ENCODE measurements at places on chromosomes 12 and 14.
A peak's percentile ranks its signal among the peaks of the same experiment; 100 is the strongest.

GRCh38 chr12:47648056-47648579 is 57.7 kb downstream of the RPAP3 start:
- no peak for DNase-seq

DNA sequence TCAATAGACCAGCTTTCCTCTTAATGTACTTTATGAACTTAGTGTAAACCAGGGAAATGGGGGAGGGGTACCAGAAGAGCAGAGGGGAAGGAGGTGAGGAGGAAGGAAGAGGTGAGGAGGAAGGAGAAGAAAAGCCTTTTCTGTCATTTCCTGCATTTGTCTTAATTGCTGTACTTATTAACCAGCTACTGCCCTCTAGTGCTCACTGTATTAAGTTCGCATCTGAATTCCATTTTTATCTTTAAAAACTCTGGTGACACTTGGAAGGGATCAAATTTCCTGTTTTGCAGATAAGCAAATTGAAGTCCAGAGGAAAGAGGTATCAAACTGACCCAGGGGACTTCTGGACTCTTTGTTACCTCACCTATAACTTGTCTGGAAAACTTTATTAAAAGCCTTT is 22.2 kb downstream of the MANSC1 start:
- DNase-seq: peak; percentile 71

DNA sequence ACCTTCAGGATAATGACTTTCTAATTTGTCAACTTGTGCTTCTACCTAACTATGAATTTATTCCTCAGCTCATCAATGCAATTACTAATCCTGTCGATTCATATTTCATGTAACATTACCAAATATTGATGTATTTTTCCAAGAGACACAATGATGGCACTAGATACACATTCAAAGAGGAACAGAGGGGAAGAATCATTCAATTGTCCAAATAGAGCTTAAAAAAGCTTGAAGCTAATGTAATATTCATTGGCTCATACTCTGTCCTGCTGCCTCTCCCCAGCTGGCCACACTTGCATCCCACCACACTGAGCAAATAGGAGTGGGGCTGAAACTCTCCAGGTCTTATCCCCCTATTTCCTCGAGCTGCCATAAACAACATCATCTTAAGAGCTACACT is 9.3 kb downstream of the TESPA1 start:
- DNase-seq: no peak

- DNase-seq: no peak
These were observed 98.0 kb downstream of the ZNF664 start for GRCh38 chr12:124071075-124071443.

GRCh38 chr12:88677464-88677863 is 97.2 kb upstream of the KITLG start:
- no peak for DNase-seq

GRCh38 chr12:98754095-98754494 is 109.0 kb downstream of the APAF1 start:
- peak; percentile 77 for DNase-seq

- peak; percentile 97 for DNase-seq
These were observed 64.5 kb upstream of the STK38L start for GRCh38 chr12:27179400-27180214.

DNA sequence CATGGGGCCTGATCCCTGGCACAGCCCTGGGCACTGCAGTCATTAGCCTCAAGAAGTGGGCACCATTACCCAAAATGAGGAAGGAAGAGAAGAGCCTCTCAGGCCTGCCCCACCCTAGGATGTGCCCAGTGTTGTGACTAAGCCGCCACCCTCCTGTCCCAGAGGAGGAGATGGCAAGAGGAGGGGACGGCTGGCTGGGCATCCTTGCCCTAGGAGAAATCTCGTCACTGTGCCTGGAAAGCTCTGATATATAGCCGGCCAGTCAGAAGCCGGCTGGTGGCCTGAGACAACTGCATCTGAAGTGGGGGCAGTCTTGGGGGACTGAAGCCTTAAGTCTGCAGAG is 115.2 kb downstream of the LGMN start:
- no peak for DNase-seq

DNA sequence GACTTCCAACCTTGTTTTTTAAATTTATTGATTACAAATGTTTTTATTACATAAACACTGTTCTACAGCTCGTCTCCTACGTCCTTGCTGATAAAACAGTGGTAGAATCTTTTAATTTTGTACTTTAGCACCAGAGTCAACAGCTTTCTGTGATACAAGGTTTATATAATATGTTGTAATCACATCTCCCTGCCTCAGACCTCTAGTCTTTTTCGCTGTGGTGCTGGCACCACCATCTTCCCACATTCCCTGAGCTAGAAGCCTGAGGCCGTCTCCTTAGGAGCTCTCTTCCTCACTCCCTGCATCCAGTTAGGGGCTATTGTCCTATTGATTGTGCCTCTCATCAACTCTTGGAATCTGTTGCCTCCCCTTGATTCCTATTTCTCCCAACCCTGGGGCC is 17.1 kb downstream of the MTHFD1 start:
- DNase-seq: no peak

DNA sequence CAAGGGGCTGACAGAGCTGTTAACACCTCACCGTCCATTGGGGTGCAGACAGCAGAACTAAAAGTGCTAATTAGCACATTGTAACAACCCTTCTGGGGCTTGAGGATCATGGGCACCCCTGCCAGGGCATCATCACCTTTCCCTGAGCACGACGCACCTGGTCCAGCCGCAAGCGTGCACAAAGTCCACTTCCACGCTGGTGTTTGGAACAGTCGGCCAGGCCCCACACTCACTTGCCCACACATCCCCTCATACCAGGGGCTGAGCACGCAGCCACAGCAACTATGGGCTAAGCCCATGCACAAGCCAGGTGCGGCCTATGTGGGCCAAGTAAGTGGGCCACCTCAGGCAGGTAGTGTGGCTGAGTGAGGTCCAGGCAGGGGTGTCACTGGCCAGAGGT is 148.7 kb downstream of the CCDC59 start:
- no peak for DNase-seq

DNA sequence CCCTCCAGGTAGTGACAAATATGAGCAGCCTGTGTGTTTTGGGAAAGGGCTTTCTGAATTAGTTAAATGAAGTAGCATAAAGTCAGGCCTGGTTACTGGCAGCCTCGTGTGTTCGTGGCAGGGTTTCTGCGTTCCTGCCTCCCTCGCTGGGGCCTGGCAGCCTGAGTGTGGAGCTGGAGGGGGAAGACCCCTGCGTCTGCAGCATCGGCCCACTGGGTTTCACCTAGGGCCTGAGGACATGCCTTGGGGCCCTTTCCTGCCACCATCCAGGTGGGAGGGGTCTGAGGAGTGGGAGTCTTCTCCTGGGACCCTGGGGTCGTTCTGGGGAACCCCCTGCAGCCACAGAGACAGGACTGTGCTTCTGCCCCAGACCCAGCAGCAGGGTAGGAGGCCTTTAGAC is 20.4 kb upstream of the AMN start:
- DNase-seq: no peak

- no peak for DNase-seq
These were observed 11.1 kb downstream of the CCDC197 start for GRCh38 chr14:94008234-94008633.

GRCh38 chr12:127980585-127980984 is 286.4 kb upstream of the TMEM132C start:
- DNase-seq: no peak

DNA sequence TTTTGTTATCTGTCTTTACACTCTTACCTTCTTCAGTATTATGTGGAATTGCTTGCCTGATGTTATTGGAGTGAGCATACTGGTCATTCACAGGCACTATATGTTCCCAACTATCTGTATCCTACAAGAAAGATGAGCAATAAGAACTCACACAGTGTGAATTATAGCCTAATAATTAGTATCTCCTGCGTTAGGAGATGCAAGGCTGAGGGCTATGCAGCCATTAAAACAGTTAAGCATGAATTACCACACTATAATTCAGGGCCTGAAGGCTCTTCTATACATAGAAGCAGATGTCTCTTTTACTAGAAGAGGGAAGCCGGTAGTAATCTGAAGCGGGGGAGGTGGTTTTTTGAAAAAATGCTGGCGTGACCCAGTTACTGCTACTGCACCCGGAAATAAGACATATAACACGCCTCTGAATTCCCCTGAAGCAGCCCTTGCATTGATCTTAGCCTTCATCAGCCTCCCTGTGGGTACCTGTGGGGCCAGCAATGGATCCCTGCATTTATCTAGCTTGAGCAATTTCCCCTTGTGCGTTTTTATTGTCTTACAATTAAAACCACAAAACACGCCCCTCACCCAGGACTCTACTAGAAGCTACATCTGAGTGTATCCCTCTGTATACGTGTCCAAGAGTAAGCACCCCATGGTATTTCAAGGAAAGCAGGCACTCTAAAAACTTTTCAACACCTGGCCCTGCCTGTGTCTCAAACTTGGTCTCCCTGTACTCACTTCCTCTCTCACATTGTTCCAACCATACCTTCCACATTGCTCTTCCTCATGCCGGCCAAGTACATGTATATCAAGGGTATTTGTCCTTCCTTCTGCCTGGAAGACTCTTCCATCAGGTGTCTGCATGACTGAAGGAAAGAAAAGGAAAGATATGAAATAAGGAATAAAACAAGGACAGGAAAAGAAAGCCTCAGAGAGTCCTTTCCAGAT is 210.9 kb upstream of the ARID2 start:
- no peak for DNase-seq

DNA sequence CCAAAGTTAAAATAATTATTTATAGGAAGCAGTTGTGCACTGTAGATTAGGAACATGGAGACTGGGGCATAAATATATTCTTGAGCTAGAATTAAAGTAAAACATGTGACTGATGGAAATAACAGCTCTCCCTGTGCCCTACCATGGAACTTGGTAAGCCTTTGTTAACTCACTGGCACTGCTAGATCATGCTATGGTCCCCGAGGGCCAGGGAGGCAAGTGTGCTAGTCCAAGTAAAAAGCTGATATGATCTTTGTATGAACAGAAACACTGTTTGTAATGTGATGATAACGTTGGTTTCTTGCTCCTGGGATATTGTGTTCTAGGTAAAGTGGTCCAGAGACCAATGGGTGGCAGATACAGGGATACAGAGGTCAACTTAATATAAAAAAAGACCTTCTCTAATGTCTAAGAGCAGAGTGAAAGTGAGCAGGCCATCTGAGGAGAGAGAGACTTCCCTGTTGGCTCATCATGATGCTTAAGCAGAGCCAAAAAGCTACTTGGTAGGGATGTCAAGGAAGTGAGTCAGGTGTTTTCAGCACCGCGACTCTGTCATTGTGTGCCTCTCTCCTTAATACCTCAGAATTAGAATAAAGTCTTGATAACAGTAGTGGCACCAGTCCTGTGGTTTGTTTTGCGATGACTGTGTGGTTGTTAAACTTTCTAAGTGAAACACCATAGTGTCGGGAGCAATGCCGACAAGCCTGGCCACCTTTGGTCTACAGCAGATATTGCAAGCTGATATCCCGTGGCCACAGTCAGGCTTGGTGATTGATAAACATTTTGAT is 27.6 kb downstream of the BICD1 start:
- DNase-seq: peak; percentile 87

GRCh38 chr12:114450019-114450418 is 44.1 kb upstream of the TBX5 start:
- DNase-seq: no peak

- peak; percentile 35 for DNase-seq
These were observed 14.4 kb downstream of the CLSTN3 start for GRCh38 chr12:7144414-7145120.

GRCh38 chr12:2773199-2773875 is 21.4 kb upstream of the FKBP4 start:
- no peak for DNase-seq

DNA sequence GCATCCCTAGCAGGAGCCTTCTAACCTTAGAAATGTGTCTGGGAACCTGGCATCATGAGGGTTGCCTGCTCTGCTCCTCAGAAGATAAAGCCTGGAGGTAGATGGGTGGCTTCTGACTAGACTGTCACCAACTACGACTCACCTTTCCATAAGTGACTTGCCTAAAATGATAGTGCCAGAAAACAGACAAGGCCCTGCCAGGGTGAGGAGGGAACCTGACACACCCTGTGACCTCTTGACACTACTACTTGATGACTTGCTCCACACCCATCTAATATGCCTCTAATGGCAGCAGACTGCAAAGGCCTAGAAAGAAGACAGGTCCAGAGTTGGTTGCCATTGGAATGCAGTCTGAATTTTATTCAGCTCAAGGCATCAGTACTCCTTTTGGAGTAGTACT is 9.4 kb downstream of the RNF41 start:
- DNase-seq: no peak

DNA sequence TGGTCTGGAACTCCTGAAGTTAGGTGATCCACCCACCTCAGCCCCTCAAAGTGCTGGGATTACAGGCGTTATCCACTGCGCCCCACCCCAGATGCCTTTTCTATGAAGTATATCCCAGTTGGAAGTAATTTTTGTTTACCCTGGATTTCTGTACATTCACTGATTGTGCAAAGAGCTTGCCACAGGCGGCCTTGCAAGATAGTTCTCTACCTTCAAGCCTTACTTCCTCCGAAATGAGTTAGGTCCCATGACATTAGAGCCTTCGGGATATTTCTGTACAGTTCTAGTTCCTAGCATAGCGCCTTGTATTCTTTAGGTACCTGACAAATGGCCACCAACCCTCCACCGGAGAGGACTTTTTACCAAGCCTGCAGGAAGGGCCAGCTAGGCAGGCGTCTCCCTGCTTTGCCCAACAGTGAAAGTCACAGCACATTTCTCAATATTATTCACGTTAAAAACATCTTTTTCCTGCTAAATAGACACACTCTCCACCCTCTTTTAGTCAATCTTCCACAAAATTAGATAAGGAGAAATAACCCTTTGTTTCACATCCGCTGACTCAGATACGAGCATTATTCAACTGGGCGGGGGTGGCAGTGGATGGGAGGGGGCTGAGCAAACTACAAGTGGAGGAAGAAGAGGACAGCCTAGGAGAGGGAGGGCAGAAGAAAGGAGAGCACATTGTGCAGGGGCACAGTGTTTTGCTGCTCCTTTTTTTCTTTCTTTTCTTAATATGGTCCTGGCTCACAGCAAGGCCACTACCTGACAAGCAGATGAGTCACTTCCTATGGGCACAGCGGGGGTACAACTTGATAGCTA is 40.0 kb upstream of the CAPRIN2 start:
- peak; percentile 86 for DNase-seq

DNA sequence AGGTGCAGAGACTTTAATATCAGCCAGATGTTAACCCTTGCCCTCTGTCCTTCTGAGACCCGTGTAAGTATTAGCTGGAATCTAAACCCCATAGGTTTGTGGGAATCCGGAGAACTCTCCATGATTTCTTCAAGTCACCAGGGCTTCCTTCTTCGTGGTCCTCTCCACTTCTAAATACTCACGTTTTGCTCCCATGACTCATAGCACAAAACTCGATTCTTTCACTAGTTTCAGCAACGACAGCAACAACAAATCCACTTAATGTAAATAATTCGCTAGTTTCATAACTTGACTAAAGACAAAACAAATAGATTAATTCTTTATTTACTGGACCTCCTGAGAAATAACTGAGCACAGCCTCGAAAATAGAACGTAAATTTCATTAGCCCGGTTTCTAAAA is 4.4 kb upstream of the CLEC2A start:
- no peak for DNase-seq

All from astrocyte of the hippocampus (primary cell).